ENCODE measurements at places on chromosomes 1 and 21.
A peak's percentile ranks its signal among the peaks of the same experiment; 100 is the strongest.

GRCh38 chr1:19639999-19640362 is 4.1 kb upstream of the NBL1 start:
- no peak for DNase-seq

DNA sequence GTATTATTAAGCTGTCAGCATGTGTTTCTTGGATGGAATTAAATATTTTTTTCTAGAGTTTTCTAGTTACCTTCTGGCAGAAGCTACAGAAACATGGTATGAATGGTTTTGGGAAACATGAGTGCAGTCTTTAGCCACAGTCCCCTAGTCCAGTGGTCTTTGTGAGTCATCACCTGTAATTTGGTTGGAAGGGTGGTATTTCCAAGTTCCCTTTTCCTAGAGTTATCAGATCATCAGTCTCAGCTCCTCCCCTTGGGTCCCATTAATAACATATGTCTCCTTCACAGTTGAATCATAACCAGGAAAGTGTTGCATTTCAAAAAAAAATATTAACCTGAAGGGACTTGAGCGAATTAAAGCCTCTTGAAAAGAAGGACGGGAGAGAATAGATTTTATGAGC is 27.0 kb downstream of the ELAVL4 start:
- DNase-seq, result no peak

GRCh38 chr1:96808191-96808590 is 86.6 kb downstream of the PTBP2 start:
- DNase-seq, result no peak

- DNase-seq, result no peak
Measured at GRCh38 chr1:200302192-200302920, 107.5 kb downstream of the ZNF281 start.

- no peak for DNase-seq
Measured at GRCh38 chr1:77900687-77901293, 12.4 kb downstream of the NEXN start.

GRCh38 chr1:58850636-58851035 is 66.8 kb upstream of the JUN start:
- no peak for DNase-seq

GRCh38 chr1:201895913-201896807 is 7.5 kb downstream of the SHISA4 start:
- peak; percentile 69 for DNase-seq

- no peak for DNase-seq
Measured at GRCh38 chr1:173341307-173341706, 134.2 kb upstream of the TNFSF4 start.

GRCh38 chr21:37248298-37248697 is 18.8 kb downstream of the VPS26C start:
- DNase-seq, result no peak

DNA sequence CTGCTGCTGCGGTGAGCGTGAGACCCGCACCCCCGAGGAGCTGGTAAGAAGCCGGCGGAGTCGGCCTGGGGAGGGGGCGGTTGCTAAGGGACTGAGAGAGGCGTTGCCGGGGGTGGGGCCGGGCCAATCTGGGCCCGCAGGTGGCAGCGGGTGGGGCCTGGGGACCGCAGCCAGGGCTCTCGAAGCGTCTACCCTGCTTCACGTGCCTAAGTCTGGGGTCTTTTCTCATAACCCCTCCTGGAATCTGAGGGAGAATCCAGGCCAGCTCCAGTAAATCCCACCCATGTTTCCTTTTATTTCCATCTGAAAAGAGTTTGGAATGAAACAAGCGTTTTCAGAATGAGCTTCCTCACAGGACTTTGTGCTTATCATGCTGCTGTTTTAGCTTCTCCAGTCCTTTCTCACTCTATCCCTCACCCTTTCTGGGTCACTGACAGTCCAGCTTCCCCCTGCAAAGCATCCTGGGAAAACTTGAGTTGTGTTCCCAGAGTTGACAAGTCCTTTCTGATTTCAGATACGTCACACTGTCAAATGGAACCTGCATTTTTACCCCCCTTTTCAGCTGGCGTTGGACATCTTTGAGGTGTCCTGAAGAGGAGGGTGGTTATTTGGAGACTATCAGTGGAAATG is 431 bp downstream of the CLCN6 start:
- DNase-seq, result no peak

GRCh38 chr21:37764691-37765090 is 151.6 kb downstream of the KCNJ6 start:
- no peak for DNase-seq

DNA sequence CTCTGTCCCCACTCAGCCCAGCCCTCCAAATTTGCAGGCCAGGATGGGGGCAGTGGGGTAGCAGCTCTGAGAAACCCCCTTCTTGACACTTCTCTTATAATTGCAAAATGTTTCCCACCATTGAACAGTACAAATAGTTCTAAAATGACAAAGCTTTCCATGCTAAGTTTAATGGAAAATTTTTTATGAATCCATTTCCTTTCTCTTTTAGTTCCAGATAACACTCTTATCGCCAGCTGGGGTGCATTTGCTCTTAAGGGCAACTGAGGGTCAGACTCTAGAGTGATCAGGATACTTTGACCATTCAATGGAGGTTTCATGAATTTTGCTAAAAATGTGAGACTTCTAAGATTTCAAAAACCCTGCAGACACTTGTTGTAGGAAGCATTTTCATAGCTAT is 29.9 kb downstream of the PIK3C2B start:
- no peak for DNase-seq

DNA sequence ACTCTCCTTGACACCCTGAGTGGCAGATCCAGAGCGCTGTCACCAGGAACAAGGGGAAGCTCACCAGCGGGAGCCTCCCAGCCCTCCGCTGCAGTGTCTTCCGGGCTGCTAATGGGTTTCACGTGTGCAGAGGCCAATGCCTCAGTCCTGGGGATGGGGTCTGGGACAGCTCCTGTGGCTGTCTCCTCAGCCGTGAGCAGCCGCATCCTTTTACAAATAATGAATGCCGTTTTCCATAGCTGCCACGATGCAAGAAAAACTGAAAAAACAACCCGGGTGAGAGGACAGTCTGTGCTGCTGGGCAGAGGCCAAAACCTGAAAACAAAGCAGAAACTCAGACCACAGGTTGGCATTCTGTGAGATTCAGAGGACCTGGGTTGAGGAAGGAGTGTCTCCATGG is 212.2 kb upstream of the RAB4A start:
- DNase-seq, result no peak

DNA sequence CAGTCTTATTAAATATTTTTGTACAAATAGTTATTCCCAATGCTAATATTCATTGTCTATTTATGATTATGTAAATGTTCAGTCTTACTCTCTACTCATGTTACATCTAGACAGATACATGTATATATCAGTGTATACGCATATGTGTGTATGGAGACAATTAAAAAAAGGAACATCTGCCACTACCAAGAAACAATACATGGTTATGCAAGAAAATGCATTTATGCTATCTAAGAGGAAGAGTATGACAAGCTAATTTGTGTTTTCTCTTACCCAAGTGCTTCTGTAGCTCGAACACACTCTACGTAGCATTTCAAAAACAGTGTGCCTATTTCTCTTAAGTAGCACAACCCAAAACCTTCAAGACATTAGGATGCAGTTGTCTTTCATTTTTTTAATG is 6.1 kb upstream of the RLF start:
- no peak for DNase-seq

DNA sequence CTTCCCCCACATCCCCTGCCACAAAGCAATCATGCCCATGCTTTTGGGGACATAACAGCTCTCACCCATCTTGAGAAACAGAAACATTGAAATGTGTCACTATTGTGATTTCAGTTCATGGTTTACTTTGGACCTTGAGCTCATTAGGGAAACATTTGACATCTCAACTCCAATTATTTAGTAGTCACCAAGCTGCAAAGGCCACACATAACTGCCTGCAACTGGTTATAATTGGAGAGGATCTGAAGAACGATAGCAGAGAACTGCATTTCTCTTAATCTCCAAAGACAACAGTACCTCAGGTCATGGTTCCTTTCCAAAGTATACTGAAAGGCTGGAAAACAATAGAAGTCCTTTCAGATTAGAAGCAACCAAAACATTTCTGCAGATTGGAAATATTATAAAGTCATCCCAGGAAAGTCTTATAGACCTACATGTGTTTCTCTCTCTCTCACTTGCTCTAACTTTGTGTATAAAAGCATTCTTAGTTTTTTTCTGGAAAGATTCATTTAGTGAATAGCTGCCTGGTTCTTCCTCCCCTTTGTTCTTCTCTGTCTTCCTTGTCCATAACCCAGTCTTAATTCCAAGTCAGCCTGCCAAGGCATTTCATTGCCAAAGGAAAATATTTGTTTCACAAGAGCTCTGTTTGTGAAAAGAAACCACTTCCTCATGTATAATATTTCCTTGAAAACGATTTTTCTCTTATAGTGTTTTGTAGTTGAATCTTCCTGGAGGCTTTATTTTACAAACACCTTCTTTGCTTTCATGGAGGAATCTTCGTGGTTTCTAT is 426.8 kb downstream of the ADGRL2 start:
- DNase-seq, result no peak

- DNase-seq, result no peak
Measured at GRCh38 chr1:55311979-55312378, 96.8 kb upstream of the USP24 start.

DNA sequence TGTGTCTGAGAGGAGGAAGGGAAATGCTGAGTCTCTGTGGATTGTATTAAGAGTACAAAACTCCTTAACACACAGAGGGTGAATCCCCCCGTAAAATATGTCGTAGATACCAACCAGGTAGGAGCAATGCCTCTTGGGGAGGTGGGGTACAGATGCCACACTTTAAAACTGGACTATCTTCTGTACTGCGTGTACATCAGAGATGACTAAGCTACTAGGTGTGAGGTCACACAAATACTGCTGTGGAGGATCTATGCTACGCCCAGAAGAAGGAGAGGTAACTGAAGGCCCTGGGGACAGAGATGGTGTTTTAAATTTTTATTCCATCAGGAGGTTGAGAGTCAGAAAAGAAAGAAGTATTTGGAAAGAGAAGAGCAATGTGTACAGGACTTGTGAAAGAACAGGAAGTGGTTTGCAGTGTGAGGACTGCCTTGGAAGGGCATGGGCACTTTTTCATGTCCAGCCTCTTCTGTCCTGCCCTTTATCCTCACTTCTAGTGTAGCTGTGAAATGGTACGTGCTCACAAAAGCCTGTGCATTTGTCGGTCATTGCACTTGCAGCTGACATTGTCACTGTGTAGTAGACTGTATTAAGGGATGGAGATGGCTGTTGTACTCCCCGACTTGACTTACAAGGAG is 287.8 kb upstream of the CHRM3 start:
- no peak for DNase-seq

- no peak for DNase-seq
Measured at GRCh38 chr1:54239035-54239383, 39.0 kb downstream of the MRPL37 start.

DNA sequence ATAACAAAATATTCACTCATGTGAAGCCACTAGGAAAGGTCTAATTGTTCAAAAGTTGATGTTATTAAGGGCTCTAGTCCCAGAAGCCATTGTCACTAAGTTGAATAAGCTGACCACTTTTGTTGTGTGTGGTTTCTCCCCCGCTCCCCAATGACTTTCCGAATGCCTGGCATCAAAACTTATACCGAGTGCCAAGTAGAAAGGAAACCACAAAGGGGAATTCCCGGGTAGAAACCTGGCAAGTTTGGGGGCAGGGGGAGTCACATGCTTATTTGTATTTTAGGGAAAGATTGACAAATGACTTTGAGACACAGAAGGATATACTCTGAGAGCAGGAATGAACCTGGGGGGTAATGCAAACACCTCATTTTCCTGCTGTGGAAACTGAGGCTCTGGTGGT is 154.1 kb downstream of the TGFBR3 start:
- no peak for DNase-seq

DNA sequence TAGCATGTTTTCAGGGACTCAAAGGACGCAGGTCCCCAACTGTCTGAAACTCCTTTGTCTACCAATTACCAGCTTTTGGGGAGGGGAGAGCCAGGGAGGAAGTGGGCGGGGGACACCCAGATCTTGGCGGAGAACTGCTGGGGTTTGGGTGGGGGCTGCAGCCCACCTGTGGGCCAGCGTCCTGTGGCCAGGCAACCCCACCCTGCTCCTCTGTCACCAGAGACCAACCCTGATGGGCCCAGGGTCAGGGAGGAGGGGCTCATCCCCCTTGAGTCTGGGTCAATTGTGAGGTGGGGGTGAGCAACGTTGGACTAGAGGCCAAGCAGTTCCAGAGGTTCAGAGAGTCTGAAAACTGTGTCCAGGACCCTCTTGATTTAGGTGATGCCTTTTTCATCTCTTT is 96.1 kb upstream of the TARDBP start:
- no peak for DNase-seq

DNA sequence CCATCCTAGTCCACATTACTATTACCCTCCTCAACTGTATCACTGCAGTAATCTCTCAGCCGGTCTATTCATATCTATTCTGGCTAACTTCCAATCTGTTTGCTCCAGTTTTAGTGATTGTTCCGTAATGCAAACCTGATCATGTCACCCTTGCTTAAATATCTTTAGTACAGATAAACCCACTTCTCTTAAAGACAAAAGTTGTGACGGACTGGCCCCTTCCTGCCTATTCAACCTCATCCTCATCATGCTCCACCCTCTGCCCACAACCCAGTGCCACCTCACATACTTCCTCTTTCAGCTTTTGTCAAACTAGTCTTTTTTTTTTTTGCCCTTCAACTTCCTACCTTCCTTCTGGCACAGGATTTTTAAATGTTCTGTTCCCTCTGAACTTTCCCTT is 2.8 kb upstream of the C1orf162 start:
- no peak for DNase-seq

DNA sequence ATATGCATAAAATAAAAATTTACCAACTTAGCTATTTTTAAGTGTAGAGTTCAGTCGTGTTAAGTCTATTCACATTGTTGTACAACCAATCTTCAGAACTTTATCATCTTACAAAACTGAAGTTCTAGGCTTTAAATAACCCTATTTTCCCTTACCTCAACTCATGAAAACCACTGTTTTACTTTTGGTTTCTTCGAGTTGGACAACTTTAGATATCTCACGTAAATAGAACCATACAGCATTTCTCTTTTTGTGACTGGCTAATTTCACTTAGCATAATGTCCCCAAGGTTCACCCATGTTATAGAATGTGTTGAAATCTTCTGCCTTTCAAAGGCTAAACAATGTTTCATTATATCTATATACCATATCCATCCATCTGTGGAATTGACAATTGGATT is 819.0 kb upstream of the ADGRL4 start:
- no peak for DNase-seq

DNA sequence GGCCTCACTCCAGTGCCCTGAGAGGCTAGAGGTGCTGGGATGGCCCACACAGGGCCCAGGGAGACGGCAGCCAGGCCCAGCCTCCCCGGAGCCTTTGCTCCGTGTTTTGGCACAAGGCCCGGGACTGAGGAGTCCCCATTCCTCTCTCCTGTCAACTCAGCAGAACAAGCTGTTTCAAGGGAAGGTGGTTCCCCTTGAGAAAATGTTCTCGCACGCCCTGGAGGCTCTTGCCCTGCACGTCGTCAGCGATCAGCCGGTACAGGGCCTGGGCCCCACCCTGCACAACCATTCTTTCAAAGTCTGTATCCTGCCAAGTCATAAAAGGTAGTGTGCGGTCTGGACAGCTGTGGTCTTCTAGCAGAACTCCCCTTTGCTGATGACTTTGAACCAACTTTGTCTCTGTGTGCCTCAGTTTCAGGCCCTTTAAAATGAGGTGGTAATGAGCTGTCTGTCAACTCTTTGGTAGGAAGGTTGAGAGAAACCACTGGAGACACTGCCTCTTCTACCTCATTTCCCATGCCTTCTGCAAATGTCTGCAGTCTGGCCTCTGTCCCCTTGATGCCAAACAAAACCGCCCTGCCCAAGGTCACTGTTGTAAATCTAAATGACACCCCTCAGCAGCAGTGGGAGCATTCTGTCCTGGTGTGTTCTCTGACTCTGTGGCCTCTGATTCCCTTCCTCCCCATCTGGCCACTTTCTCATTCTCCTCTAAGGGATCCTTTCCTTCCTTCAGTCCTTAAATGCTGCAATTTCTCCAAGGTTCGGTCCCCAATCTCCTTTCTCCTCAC is 138.6 kb upstream of the JUN start:
- DNase-seq, result no peak

Measured in SW 1271 (cell line).